ENCODE measurements at places on chromosomes 6 and 20.

DNA sequence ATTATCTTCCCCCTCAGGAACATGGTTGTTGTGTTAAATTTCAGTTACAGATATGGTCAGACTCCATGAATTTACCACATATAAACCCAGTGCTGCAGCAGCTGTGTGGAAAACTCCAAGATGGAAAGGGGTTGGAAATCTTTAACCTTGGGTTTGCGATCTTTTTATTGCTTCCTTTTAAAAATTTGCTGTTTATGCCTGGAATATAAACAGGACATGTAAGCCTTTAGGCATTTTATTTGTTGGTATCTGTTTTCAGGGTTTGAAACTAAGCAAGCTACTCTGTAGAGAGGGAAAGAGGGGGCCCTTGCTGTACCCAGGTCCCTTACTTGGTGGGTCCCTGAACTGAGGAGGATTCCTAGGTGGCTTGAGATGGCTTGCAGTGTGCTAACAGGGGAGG, 778 bp downstream of the PKIG start:
- DNase-seq, result no peak

- DNase-seq, result no peak
Measured at GRCh38 chr6:162364488-162364887, 363.1 kb downstream of the PRKN start.

GRCh38 chr20:33443512-33444239, at the start of gene SNTA1:
Gene SNTA1 (minus strand): TSS chr20:33443763. CDS start chr20:33443620, 143 bp downstream.
- peak; percentile 97 for DNase-seq

GRCh38 chr20:48148916-48149672, 363.8 kb upstream of the SULF2 start:
- no peak for DNase-seq

DNA sequence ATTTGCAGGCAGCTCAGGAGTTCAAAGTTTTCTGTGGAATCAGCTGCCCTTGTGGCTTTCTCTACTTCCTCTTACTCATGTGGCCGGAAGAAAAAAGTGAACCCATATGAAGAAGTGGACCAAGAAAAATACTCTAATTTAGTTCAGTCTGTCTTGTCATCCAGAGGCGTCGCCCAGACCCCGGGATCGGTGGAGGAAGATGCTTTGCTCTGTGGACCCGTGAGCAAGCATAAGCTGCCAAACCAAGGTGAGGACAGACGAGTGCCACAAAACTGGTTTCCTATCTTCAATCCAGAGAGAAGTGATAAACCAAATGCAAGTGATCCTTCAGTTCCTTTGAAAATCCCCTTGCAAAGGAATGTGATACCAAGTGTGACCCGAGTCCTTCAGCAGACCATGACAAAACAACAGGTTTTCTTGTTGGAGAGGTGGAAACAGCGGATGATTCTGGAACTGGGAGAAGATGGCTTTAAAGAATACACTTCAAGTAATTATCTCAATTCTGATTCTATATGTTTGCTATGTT, 1.1 kb downstream of the MGME1 start:
- DNase-seq, result no peak

DNA sequence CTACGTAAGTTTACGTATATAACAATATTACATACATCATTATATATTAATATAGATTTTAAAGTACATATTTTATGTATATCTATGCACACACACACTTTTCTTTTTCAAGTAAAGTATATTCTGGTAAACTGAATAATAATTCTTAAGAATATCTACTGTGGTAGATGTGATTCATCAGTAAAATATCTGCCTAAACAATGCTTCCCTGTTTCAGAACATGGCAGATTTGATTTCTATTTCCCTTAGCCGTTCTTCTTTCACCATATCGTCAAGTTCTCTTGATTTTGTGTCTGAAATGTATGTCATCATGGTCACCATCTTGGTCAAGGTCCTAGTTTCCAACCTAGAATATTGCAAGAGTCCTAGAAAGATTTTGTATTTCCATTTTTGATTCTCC, 195.6 kb downstream of the HDGFL1 start:
- DNase-seq, result no peak

GRCh38 chr20:61954276-61955021, 111.2 kb downstream of the TAF4 start:
- no peak for DNase-seq

DNA sequence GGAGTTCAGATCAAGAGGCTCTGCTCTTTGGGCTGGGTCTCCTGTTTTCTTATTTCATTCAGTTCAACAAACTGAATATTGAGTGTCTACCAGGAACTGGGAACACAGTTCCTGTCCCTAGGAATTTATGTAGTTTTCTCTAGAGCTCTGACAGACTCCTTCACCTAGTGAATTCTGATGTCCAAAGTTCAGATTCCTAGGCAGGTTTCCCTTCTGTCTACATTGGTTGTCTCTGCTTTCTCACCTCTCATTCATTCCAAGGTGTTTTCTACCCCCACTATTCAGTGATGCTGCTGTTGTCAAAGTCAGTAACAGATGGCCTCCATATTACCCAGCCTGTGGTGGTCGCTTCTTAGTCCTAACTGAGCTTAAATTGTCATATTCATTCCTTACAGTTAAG, 4.4 kb downstream of the SMIM13 start:
- no peak for DNase-seq

DNA sequence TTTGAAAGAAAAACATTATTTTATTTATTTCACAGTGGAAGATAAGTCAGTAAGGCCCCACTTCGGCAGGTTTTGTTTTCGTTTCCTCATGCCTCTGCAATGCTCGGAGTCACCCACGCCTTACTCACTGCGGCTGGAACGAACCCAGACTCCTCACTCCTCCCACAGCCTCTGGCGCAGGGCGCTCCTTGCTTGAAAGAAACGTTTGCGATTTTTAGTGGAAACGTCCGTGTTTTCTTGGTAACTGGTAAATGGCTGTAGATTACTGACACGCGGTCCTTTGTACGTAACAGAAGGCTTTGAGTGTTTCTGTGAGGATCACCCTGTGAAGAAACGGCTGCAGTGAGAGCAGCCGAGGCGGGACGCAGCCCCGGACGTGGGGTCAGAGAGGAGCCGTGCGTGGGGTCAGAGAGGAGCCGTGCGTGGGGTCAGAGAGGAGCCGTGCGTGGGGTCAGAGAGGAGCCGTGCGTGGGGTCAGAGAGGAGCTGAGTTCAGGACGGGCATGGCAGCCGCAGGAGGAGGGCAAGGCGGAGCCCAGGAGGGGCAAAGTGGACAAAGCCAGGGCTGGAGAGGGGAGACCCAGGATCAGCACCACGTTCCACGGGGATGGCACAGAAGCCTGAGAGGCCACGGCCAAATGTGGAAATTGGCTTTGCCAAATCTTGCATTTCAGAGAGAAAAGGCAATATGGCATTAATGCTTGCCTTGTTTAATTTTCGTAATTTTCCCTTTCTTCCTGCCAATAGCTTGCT, 198.6 kb upstream of the THBS2 start:
- DNase-seq, result no peak

- DNase-seq, result no peak
Measured at GRCh38 chr20:32893263-32894025, 34.7 kb downstream of the EFCAB8 start.

DNA sequence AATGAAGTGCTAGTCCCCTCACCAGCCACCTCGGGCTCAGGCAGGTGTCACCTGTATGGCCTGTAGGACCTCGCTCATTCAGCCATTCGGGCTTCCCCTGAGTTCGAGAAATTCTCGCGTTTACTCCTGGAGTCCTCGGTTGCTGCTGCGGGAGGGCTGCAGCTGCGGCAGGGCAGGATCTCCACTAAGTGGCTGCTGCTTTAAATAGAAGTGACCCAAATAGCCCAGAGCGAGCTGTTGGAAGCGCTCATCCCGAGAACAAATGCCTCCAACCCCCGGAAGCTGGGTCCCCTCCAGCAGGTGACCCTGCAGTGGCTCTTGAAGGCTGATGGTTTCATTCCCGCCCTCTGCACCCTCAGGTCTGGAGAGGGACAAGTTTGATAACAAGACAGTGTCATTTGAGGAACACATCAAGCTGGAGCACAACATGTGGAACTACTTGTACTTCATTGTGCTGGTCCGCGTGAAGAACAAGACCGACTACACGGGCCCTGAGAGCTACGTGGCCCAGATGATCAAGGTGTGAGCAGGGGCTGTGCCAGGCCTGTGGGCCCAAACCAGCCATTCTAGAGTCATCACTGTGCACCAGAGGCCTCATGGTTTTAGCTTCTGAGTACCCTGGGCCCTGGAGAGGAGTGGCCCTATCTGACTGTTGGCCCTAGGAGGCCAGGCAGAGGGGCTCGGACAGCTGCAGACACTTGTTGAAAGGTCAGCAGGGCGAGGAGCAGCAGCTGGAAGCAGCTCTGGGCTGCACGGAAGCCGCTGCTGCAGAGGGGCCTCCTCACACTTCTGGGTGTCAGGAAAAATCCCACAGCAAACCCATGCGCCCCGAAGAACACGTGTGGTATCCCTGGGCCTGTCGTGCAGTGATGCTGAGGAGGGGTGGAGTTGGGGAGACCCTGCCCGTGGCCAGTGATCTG, 18.1 kb downstream of the UQCC2 start:
- DNase-seq, result no peak

DNA sequence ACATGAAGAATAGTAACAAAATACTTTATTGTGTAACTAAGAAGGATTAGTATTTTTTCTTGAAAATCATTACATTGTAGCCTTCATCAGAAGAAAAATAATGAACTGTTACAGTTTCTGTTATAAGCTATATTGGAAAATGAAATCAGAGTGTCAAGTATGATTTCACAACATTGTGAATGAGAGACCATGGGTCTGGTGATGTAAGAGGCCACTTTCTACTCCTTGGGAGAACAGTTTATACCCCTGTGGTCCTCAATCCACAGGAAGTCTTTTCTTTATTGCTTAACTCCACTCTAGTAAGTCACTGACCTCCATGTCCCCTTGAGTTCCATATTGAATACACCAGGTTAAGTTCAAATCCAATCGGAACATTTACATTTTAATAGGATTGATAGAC, 218.7 kb upstream of the FERMT1 start:
- DNase-seq, result no peak

DNA sequence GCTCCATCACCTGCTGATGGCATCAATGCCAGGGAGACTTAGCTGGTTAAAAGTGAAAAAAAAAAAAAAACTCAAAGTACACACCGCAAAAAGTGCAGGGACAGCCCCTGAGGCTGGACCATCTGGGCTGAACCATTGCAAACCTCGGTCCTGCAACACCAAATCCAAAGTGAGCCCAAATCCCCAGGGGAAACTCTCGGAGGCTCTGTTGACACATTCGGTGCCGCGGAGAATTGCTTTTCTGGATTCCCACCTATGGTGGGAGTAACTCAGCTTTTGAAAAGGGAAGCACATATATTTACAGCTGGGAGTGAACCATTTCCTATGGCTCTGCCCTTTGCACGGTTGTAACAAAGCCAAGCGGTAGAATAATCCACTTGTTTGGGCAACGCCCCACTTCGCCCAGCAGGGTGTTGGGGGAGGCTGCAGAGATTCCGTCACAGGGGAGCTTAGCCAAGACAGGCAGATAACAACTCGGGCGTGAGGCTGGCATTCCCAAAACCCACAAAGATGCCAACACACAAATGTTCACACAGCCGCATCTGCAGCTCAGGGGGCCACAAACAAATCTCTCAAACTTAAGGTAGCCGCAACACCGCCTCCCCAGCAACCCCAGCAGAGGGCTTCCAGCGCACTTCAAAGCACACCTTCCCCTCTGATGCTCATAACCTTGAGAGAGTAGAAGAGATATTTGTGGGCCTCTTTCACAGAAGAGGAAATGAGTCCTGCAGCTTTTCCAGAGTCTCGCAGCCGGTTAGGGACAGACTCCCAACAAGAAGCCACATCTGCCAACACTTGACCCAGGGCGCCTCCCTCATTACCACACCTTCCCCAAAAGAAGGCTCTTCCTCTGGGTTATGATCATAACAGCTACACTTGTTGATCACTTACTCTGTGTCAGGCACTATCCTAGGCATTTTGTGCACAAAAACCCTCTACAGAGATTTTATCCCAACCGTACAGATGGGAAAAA, 11.4 kb downstream of the ZC3H12D start:
- no peak for DNase-seq

- no peak for DNase-seq
Measured at GRCh38 chr6:17039266-17039665, 62.6 kb upstream of the STMND1 start.

- DNase-seq, result no peak
Measured at GRCh38 chr20:4788314-4788713, 66.6 kb downstream of the PRND start.

- peak; percentile 88 for DNase-seq
Measured at GRCh38 chr20:59087829-59088433, 45.3 kb upstream of the PRELID3B start.

GRCh38 chr6:116969211-116969863, 92.3 kb downstream of the RFX6 start:
- no peak for DNase-seq

- DNase-seq, result no peak
Measured at GRCh38 chr6:143505111-143505510, 6.4 kb downstream of the FUCA2 start.

DNA sequence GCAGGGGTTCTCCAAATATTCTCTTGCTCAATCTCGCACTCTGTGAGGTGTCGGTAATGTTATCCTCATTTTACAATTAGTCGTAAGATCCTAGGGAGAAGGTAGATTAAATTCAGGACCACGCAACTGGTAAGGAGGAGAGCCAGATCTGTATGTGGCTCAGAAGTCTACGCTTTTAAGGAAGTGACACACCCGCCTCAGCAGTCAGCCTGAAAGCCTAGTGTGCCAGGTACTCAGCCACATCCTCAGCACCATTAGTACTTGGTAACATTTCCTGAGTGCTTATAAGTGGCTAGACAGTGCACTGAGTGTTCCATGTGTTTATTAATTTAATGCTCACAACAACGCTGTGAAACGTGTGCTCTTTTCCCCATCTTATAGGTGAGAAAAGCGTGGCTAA, 63.7 kb downstream of the DHX35 start:
- no peak for DNase-seq

GRCh38 chr6:137099689-137100403, 55.1 kb upstream of the IL20RA start:
- DNase-seq, result no peak

Measured in WTC11 (cell line).